ENCODE measurements at places on chromosomes 5 and 9.

DNA sequence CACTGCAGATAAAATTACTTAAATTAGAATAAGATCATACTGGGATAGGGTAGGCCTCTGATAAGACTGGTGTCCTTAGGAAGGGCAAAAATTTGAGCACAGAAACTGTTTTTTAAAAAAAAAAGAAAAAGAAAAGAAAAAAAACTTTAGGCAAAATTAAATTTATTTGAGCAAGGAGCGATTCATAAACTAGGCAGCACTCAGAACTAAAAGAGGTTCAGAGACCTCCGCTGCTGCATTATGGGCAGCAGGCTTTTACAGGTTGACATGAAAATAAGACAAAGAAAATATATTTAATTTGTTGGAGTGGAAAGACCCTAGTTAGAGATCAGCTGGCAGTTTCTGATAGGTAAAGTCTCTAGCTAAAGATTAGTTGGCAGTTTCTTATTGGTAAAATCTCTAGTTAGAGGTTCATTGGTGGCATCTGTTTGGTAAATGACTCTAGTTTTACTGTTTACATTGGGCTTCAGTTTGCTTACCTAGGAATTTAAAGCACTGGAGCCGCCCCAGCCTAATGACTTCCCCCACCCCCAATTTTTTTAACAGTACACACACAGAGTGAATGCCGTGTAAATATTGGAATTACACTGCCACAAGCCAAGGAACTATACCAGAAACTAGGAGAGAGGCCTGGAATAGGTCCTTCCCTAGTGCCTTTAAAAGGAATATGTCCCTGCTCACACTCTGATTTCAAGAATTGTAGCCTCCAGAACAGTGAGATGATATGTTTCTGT lies 4.5 kb upstream of the PLPP6 start:
- no peak for DNase-seq

GRCh38 chr9:134174073-134174449 lies 9.7 kb upstream of the RNU6ATAC start:
- no peak for DNase-seq

DNA sequence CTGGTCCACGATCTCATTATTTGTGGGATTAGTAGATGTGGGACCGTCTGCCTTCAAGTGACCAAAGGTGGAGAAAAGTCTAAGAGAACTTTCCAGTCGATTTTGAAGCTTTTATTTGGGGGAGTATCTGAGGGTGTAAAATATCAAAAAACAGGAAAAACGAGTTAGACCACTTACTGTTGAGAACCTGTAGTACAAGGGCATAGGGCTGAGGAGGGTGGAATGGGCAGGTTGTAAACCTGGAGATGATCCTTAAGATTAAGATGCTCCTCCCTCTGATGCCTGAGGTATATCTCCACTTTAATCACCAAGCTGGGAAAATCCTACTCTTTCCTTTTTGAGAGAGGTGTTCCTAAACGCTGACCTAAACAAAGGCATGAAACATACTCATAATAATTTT lies 32.0 kb upstream of the GTF2H2C start:
- peak; percentile 91 for DNase-seq

- no peak for DNase-seq
Measured at GRCh38 chr9:75175395-75175794, 87.1 kb downstream of the OSTF1 start.

DNA sequence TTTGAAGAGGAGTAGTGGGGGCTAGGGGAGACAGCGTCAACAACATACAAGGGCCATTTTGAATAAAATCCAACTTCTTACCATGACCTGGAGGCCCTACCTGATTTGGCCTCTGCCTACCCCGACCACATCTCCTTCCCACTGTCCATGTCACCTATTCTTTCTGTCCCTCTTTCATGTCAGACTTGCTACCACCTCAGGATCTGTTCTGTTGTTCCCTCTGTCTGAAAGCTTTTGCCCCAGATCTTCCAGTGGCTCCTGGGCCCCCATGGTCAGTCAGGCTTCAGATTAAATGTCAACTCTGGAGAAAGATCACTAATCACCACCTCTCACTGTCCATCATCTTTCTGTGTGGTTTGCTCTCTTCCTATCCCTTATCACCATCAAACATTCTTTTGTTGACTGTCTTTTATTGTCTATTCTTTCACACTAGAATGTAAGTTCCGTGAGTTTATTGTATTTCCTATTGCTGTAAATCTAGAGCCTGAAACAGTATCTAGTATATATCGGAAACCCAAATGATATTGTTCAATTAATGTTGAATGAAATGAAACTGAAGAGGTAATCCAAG lies 31.2 kb upstream of the APC start:
- no peak for DNase-seq

DNA sequence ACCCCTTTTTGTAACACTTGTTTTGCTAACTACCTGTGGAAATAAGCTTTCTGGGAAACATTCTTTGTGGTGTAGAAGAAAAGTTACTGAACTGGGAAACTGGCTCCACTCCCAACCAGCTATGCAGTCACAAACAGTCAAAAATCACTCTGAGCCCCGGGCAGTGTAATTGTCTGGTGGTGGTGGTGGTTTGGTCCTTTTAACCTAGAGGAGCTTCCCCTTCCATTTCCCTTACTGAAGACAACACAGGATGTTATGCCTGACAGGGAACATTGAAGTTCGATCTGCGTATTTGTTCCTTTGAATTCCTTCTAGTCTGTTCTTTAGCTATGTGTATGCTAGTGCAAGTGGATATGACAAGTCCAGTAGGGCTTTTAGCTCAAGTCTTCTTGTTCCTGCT lies 56.8 kb upstream of the TBCA start:
- DNase-seq = no peak

GRCh38 chr5:137201876-137202275 lies 297.2 kb downstream of the SPOCK1 start:
- no peak for DNase-seq

DNA sequence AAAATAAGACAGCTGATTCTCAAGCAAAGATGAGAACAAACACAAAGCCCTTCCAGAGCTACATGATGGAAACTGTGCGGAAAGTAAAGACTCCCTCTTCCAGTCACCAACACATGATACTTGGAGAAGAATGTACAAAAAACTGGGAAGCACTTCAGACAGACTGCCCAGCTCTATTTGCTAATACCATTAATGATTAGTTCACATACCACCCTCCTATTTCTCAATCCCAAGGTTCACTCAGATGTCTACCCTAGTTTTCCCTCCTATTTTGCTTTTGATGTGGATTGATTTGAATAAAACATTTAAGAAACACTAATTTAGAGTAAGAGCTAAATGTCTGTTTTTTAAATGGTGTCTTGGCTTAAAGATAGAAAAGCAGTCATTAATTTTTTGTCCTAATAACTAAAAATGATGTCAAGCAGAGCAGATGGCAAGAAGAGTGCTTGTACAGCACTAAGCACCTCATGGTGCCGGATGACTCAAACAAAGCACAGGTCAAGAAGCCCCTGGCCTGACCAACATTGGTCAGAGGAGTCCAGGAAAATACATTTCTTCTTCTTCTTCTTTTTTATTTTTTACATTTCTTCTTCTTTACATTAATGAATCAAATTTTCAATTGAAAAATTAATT lies 639.4 kb downstream of the PDE4D start:
- DNase-seq = no peak

- no peak for DNase-seq
Measured at GRCh38 chr5:181069767-181070491, 29.9 kb downstream of the BTNL9 start.

- no peak for DNase-seq
Measured at GRCh38 chr5:5085381-5085780, 54.7 kb upstream of the ADAMTS16 start.

- peak; percentile 99 for DNase-seq
Measured at GRCh38 chr5:181223058-181223728, at the start of gene TRIM41. TRIM41 (plus strand) TSS chr5:181223281; CDS start chr5:181224000, 719 bp downstream.

DNA sequence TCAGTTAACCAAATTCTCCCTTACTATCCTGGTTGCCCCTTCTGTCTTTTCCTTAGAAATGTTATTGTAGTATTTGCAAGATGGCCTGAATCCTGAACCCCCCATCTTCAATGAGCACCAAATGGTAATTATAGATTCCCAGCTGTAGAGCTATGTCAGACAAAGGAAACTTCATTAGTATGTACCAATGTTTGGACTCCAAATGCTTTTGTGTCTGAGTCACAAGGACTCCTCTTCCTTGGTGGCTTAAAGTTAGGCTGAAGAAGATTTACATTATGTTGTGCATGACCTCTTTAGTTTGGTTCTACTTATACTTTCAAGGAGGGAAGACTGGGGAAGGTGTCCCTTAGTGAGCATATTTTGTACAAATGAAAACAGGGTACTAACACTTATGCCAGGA lies 105.9 kb upstream of the CDKN2B start:
- DNase-seq = no peak

GRCh38 chr5:95543017-95543705 lies 11.6 kb downstream of the SKIC3 start:
- no peak for DNase-seq

GRCh38 chr9:105178076-105178475 lies 66.4 kb upstream of the SLC44A1 start:
- no peak for DNase-seq

DNA sequence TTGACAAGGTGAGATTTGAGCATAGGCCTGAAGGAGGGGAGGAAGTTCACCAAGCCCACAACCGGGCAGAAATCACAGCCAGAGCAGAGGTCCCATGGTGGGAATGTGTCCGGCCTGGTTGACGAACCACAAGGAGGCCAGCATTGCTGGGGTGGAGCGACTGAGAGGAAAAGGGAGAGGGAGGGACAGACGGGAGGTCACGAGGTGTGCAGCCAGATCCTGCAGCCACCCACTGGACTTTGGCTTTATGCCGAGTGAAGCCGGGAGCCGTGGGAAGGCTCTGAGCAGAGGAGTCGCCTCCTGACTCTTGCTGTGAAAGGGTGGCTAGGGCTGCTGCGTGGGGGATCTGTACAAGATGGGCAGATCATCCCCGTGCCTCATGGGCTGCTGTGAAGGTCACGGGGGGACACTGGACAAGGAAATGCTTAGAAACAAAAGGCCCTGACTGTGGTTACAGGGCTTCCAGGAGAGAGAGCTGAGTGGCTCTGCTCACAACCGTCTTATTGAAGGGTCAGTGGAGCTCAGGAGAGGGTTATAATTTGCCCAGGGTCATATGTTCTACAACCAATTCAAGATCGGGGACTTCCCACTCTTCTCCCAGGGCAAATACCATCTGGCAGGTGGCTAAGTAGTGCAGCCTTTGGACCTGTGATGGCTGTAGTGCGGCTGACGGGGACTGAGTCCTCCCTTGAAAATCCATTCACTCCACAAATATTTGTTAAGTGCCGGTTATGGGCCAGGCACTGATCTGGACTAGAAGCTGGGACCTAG lies 15.6 kb upstream of the CD74 start:
- no peak for DNase-seq

DNA sequence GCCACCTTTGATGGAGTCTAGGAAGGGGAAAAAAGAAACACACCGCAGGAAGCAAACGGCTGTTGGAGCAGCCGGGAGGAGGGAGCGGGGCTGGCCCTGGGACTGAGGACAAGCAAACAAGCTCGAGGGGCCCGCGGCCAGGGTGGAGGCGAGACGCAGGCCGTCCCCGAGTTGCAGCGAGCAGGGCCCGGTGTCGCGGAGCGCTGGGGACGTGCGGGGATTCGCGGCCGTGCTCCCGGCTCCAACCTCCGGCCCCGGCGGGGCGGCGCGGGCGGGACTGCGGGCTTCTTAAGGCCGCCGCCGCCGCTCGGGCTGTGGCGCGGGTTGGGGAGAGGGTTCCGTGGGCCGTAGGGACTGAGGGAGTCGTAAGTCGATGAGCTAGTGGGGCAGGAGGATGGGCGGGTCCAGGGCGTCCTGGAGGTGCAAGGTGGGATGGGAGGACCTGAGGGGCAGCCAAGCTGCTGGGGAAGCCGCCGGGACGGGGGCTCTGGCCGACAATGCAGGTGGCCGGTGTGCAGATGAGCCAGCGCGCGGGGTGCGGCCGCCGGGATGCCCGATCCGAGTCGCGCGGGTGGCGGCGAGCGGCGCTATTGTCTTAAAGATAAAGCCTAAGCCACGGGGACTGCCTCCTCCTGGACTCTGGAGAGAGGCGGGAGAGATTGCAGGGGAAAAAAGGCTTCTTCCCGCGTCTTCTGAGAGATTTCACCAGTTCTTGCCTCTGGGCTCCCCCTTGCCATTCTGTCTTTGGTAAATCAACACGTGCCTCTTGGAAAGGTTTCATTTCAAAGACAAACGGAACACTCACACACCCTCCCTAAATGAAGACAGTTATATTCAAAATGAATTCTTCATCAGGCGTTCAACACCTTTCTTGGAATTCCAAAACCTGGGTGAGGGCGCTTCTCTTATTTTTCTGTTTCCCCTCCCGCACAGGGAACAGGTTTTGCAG lies 1.6 kb upstream of the HAPLN1 start:
- no peak for DNase-seq

- peak; percentile 86 for DNase-seq
Measured at GRCh38 chr5:163379298-163380155, 57.9 kb upstream of the CCNG1 start.

DNA sequence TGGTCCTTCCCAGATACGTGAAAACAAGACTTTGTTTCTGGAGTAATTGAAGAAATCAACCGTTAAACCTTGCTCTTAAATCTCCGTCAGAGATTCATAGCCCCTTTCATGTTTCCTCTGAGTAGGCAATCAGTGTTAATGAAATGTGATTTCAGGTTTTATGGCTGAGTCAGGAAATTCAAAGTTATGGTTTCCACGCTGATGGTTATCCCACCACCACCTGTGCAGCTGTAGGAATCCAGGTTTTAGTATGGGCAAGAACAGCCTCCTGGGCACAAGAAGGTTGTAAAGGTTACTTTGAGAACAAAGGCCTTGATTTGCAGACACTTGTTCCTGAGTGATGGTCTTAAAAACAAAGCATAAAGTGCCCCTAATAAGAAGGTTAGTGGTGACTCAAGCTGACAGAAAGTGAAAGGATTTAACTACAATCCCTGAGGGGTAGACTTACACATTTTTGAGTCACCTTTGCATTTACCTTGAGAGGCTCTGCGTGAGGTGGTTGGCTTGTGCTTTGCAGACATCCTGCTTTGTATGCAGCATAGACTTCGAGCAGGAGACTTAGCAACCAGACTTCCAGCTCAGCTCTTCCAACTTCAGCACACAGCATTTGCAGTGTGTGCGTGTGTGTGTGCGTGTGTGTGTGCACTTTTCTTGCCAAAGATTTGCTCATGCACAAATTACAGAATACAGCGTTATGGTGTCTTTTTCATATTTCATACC lies 159.6 kb downstream of the TLE4 start:
- DNase-seq = no peak

DNA sequence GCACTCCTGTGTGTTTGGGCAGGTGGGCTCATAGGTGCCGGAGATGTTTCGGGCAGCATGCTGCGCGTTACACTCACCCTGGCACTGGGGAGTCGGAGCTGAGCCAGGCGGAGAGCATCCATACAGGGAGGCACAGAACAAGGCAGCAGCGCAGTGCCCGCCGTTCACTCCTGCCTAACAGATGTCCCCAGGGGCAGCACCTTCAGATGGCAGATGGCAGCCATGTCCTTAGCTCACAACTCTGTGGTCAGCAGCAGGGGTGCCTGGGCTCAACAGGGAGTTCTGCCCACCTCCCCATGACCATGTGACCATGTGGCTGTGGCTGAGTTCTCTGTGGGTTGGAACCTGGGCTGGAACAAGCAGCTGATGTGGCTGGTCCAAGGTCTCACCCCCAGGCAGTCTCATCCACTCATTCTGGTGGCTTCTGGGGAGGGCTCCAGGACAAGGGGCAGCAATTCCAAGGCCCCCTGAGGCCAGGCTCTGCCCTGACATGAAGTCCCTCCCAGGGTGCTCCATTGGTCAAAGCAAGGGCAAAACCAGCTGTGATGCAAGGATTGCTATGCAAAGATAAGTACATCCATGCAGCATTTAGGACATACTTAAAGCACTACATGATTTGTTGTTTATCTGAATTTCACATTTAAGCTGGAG lies 64.2 kb downstream of the MRPL36 start:
- DNase-seq = peak; percentile 1

- no peak for DNase-seq
Measured at GRCh38 chr9:16982780-16983310, 112.4 kb upstream of the BNC2 start.

- DNase-seq = no peak
Measured at GRCh38 chr9:131668439-131669268, 71.2 kb downstream of the RAPGEF1 start.

Data from PC-9 (cell line).